ENCODE measurements at places on chromosomes 7 and 10.
A peak's percentile ranks its signal among the peaks of the same experiment; 100 is the strongest.

GRCh38 chr7:85573844-85574243, 387.0 kb upstream of the SEMA3D start:
- no peak overlapping the region for H3K27ac ChIP-seq
- no peak overlapping the region for H3K4me3 ChIP-seq
- H3K4me1 ChIP-seq = no peaks in the 10 kb centered on the region
- H3K27me3 ChIP-seq = no peaks in the 10 kb centered on the region
- DNase-seq = no peak

- peaks cover 21% of the 10 kb centered on the region for H3K4me1 ChIP-seq
- peak; percentile 10 for DNase-seq
- peaks cover 4% of the 10 kb centered on the region for H3K27me3 ChIP-seq
- peak overlapping the region; percentile 20 for H3K4me3 ChIP-seq
Observed at GRCh38 chr7:121138262-121138933, 149.9 kb downstream of the CPED1 start.

GRCh38 chr7:99469381-99470065, 3.2 kb upstream of the ZNF789 start:
- no peak for DNase-seq
- H3K27ac ChIP-seq = no peak overlapping the region
- no peak overlapping the region for H3K4me3 ChIP-seq

DNA sequence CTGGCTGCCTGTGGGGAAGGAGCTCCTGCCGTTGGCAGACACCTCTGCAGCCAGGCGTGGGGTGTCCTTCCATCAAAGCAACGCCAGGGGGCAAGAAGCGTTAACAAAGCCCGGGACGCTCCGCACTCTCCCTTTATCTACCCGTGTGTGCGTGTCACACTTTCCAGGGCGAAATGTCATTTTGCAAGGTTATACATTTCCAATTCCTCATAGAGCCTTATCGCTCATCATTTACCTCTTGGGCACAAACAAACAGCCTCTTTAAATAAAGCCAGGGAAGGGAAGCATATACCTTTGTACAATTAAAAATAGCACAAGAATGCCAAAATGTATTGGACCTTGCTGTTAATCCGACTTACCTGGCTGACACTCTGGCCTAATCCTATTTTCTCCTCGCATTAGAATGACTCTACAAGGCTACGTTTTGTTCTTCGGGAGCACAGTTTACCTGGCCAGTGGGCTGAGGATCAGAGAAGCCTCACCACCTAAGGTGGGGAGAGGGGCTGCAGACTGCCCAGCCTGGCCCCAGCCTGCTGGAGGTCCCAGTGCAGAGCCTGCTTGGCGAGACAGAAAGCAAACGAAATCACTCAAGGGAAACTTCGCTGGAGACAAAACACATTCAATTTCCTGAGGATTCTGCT, 77.6 kb upstream of the EN2 start:
- peaks cover 80% of the 10 kb centered on the region for H3K27me3 ChIP-seq
- no peak overlapping the region for H3K4me3 ChIP-seq
- peak; percentile 70 for DNase-seq
- no peak overlapping the region for H3K27ac ChIP-seq

DNA sequence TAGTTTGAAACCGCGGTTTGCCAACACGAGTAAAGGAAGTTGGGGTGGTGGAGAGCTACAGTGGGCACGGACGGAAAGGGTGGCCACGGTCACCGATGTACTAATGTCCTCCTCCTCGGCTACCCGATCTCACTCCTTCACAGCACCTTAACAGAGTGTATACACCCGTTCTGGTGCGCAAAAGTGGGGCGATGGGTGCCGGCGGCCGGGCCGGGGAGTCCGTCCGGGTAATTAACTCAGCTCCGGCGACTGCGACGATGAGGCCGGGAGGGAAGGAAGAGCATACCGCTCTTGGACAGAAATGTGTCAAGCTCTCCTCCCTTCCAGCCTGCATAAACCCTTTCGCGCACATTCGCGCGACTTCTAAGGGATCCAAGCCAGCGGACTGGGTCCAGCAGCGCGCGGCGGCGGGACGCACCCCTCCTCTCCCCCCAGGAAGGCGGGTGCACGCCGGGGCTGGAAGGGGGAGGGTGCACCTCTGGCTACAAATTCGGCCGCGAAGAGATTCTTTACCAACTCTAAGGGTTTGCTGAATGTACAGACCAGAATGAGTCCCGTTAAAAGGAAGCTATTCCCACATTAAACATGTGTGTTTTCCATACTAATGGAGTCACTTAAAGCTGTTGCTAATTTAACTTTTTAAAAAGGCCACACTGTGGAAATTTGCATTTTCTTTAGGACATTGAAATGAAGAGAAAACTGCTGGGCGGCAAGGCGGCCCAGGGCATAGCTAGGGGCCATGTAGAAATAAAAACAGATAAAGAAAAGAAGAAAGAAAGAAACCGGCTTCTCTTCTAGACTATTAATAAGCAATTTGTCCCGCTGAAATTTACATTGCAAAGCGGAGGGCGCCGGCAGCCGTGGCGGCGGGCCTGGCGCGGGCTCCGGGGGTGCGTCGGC, 6.6 kb upstream of the EBF3 start:
- H3K4me1 ChIP-seq = peaks cover 11% of the 10 kb centered on the region
- H3K27ac ChIP-seq = peak overlapping the region; percentile 54
- peaks cover 74% of the 10 kb centered on the region for H3K27me3 ChIP-seq
- H3K4me3 ChIP-seq = peak overlapping the region; percentile 47

DNA sequence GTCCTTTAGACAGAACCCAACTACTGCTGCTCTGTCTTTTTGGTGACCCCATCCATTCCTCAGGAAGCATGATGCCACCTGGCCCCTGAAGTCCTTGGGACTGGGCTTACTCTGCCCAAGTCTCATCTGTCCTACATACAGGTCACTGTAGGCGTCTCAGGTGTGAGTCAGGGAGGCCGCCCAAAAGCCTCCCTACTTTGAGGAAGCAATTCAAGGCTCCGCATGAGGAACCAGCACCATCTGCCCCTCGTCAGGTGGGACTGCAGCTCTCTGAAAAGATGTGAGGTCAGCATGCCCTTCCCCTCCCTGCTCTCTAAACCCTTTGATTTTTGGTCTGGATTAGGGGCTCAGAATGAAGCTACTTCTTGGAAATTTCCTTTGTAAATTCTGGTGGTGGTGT, 354.8 kb downstream of the CXCL12 start:
- no peaks in the 10 kb centered on the region for H3K36me3 ChIP-seq
- peaks cover 14% of the 10 kb centered on the region for H3K27me3 ChIP-seq
- no peak overlapping the region for H3K4me3 ChIP-seq
- no peak overlapping the region for H3K27ac ChIP-seq

DNA sequence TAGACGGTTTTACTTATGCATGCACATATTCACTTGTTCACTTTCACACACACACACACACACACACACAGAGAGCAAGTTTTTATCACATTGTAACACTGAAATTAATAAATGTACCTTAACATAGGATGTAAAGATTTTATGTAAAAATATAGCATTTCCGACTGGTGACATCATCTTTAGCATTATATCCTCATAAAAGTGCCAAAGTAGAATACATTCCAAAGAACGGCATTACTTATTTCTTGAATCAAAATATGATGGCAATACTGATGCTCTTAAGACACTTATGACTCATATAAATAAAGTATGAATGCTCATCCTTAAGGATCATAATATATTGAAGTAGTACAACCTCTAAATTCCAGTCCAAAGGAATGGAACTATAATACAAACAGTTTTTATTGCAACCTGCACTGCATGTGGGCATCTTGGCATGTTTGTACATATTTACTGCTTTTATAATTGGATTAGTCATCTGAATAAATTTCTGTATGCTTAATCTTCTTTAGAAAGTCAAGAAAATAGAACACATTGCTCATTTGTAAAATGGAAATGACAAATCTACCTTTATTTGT, 290.0 kb upstream of the SEMA3A start:
- no peak overlapping the region for H3K27ac ChIP-seq
- H3K27me3 ChIP-seq = no peaks in the 10 kb centered on the region
- DNase-seq = no peak
- H3K36me3 ChIP-seq = no peaks in the 10 kb centered on the region
- H3K4me3 ChIP-seq = no peak overlapping the region

- no peak overlapping the region for H3K4me3 ChIP-seq
- H3K36me3 ChIP-seq = no peaks in the 10 kb centered on the region
- H3K4me1 ChIP-seq = peaks cover 2% of the 10 kb centered on the region
- DNase-seq = no peak
- peaks cover 1% of the 10 kb centered on the region for H3K27me3 ChIP-seq
- no peak overlapping the region for H3K27ac ChIP-seq
Observed at GRCh38 chr7:108280136-108280535, 150.0 kb upstream of the LAMB4 start.

DNA sequence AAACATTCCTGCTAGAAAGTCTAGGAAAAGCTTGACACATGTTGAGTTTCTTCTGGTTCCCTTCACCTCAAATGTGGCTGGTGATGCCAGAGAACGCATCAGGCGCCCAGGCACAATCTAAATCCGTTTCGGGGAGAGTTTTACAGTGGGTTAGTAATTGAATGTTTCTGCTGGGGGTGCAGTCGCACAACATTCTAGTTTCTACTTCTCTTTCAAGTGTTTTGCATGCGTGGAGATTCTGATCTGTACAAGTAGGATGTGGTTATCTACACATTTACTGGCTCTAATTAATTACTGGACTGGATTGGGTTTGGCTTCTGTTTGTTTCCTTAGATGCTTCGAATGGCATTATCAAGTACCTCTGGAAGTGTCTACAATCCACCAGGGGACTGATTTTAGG, 173.8 kb downstream of the TMEM26 start:
- peaks cover 7% of the 10 kb centered on the region for H3K4me1 ChIP-seq
- no peak overlapping the region for H3K27ac ChIP-seq
- peaks cover 16% of the 10 kb centered on the region for H3K27me3 ChIP-seq
- no peak overlapping the region for H3K4me3 ChIP-seq
- no peak for DNase-seq
- H3K36me3 ChIP-seq = no peaks in the 10 kb centered on the region

DNA sequence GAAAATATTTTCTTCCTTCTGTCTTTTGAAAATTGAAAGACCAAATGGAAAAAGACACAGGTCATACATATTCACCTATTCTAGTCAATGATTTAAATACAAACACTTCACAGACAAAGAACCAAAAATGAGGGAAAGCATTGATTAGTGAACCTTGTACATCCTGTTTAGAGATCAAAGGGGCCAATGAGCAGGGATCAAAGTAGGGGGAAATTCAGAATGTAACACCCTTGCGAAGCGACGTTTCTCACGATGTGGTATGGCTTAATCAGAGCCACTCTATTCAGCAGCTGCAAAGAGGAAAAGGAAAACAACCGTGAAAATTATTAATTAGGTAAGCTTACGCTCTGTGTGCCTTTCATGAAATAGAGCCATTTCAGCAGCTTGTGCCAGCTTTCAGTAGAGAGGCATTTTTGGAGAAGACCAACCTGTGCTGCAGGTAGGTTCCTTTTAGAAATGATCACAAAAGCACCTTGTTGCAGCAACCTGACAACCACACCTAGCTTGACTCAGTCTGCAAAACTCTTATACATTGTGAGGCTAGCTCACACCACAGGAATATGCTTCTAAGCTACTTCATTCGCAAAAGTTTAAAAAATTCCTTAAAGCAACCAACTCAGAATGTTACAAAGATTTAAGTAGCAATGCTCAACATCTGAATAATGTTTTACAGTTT, 78.0 kb downstream of the DKK1 start:
- H3K4me3 ChIP-seq = no peak overlapping the region
- H3K36me3 ChIP-seq = no peaks in the 10 kb centered on the region
- no peak overlapping the region for H3K27ac ChIP-seq

DNA sequence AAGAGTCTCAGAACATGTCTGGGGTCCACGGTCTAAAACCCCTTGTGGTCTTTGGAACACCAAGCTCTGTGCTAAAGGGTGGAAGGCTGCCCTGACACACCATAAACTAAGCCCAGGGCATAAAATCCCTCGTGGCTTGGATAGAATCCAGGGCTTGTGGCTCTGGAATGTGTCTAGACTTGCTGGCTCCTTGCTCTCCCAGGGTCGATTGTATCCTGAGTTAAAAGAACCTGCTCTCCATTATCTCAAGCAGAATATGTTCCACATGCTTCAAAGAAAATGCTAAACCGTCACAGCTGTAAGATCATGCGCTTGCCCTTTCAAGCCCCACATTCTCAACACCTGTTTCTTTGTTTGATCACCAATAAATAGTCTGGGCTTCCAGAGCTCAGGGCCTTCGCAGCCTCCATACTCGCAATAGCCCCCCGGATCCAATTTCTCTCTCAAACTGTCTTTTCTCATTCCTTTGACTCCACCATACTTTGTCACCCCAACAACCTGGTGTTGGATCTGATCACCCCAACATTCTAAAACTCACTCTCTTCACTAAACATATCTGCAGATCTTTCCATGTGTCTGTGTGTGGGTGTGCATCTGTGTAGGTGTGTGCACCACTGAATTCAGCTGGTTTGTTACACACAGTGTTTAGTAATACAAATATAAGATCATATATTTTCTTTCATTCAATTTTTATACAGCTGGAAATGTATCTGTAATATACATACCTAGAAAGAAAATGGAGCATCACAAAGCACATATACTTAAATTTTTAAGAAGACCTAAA, 238.5 kb downstream of the ZMYND11 start:
- H3K4me1 ChIP-seq = peaks cover 13% of the 10 kb centered on the region
- no peak for DNase-seq
- no peaks in the 10 kb centered on the region for H3K27me3 ChIP-seq
- no peak overlapping the region for H3K4me3 ChIP-seq

DNA sequence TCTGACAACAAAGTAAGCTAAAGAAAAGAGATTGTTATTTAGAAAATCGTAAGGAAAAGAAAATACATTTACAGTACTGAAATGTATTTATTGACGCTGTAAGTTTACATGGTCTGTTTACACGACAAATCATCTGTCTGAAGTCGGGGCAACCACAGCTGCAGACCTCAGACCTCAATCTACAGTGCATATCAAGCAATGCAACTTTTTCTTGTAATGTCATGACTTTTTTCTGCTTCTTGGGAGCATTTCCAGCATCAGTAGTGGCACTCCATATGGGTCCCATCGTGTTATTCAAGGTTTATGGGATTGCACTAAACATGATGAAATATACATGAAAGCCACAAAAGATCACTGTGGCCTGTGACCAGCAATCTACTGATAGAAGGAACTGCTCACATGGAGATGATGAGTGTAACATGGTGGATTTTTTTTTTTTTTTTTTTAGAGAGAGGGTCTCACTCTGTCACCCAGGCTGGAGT, 77.1 kb downstream of the MTPN start:
- no peak overlapping the region for H3K4me3 ChIP-seq
- no peak for DNase-seq
- no peaks in the 10 kb centered on the region for H3K4me1 ChIP-seq
- no peaks in the 10 kb centered on the region for H3K27me3 ChIP-seq

DNA sequence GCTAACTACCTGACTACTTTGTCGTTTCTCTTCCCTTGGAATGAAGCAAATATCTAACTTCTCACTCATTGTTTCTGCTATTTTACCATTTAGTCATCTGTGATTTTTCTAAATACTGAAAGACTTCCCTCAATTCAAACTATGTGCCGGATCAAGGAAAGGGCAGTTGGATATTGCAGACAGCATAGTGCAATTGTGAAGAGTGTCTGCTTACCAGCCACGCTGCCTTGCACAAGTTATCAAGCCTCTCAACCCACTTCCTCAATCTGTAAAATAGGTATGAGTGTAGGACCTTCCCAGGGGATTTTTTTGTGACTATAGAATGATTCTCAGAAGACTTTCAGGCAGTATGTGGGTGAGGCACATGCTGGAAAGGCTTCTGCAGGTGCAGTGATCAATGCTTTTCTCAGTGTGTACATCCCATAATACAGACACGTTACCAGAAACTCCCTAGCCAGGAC, 54.3 kb downstream of the EGFR start:
- no peak overlapping the region for H3K27ac ChIP-seq
- peaks cover 13% of the 10 kb centered on the region for H3K4me1 ChIP-seq
- no peaks in the 10 kb centered on the region for H3K36me3 ChIP-seq
- H3K4me3 ChIP-seq = no peak overlapping the region

Data from activated CD4-positive, alpha-beta T cell treated with anti-CD3 and anti-CD28 coated beads, Interleukin-2, amount 10 ng/mL, durations not matched to agents 7 days and 5 days (primary cell).